ENCODE measurements at places on chromosomes 3 and 15.

DNA sequence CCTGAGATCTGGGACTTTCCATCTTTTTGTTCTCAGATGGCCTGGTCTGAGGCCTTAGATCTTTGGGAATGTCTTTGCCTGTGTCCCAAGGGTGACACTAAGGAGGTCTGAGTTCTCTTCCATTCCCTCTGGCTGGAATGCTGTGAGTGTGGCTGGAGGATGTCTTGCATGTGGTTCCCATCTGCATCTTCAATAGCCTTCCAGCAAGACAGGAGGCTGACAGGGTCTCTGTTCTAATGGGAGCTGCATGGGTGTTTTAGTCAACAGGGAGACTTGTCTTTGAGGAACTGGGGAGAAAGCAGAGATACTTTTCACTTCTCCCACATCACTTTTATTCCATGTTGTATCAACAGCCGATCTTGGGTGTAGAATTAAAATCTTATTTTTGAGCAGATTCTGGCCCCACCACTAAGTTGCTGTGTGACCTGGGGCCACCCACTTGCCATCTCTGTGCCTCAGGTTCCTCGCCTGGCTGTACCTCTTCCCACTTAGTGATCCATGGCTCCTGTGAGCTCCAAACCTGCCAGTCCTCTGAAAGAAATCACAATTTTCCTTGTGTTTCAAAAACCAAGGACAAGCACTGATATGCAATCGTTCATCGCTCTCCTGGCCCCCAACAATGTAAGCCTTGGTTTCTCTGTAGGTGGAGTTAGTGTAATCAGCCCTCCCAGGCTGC lies 75.2 kb downstream of the LSM3 start:
- no peak for DNase-seq

DNA sequence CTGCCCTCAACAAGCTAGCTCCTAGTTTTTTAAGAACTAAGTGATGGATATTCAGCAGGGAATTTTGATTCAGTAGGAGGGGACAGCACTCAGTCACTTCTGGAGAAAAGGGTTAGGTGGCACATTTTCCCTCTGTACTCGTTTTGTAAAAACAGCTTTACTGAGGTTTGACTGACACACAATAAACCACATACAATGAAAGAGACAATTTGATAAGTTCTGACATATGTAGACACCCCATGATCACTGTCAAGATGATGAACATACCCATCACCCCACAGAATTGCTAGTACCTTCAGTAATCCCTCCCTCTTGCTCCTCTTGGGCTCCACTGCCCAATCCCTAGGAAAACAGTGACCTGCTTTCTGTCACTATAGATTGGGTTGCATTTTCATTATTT lies 29.0 kb upstream of the PLAAT1 start:
- DNase-seq = no peak

GRCh38 chr3:99765042-99765942 lies 52.4 kb upstream of the CMSS1 start:
- no peak for DNase-seq

- DNase-seq = no peak
These were observed 66.7 kb downstream of the FBXL22 start for GRCh38 chr15:63663906-63664305.

- no peak for DNase-seq
These were observed 192.6 kb upstream of the PRICKLE2 start for GRCh38 chr3:64417816-64418215.

DNA sequence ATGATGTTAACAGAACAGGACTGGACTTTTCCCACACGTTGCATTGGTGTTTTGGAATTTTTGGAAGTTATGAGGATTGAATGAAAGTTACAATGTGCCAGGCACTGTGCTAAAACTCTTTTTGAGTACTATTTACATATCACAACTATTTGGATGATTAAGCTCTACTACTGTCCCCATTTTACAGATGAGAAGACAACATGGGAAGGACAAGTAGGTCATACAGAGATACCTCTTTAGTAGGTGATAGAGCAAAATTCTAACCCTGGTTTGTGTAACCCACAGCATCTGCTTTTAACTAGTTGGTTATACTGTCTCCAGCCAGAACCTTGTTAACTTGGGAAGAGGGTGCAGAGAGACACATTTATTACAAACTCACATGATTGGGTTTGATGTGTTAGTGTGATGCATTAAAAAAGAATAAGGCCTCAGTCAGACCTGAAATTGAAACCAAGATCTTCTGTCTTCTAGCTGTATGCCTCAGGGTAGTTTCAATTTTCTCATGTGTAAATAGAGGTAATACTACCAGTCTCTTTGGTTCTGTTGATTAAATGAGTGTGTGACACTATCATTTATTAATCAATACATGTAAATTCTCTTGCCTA lies 1.4 kb downstream of the NDUFB4 start:
- DNase-seq = peak; percentile 56

DNA sequence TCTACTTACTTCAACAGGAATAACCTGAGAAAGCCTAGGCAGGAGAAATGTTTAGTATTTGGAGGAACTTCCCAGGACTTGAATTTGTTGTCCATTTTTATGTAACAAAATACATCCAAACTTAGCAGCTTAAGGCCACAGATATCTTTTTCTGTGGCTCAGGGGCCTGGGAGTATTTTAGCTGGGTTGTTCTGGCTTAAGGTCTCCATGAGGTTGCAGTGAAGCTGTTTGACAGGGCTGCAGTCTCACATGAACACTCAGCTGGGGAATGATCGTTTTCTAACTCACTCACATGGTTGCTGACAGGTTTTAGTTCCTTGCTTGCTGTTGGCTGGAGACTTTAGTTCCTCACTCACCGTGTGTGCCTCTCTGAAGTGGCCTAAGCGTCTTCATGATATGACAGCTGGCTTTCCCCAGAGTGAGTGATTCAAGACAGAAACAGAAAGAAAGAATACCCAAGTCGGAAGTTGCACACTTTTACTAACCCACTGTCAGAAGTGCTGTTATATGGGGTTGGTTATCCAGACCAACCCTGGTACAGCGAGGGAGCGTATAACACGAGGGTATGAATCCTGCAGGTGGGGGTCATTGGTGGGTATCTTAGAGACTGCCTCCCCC lies 229.7 kb upstream of the TBL1XR1 start:
- no peak for DNase-seq

DNA sequence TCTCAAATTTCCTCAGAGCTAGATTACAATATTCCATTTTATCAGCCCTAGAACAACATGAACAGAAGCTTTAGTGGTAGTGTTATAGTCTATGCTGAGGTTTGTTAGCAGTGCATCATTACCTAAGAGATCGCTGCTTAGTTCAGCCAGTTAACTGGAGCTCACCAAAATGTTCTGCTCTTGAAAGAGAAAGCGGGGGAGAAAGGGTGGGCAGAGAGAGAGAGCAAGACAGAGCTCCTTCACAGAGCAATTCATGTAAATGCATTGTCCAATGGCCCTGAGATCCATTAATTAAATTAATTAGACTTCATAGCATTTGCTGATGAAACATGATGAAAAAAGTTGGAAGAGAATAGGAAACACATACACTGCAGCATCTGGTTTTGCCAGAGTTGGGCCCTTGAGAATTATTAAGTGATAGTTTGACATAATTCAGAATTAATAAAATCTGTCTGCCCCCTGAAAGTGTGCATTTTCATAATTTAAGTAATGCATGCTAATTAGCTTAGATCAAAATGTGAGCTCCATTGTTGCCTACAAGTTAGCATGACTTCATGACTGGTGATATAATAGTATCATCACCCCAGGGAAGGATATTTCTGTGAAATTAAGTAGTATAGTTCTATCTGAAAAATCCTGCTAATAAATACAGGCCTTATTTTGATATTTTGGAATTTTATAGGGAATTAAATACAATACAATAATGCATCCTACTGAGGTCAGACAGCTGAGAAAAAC lies 86.9 kb upstream of the LYSMD4 start:
- no peak for DNase-seq

- no peak for DNase-seq
These were observed 429.7 kb upstream of the ROBO2 start for GRCh38 chr3:76610150-76610549.

DNA sequence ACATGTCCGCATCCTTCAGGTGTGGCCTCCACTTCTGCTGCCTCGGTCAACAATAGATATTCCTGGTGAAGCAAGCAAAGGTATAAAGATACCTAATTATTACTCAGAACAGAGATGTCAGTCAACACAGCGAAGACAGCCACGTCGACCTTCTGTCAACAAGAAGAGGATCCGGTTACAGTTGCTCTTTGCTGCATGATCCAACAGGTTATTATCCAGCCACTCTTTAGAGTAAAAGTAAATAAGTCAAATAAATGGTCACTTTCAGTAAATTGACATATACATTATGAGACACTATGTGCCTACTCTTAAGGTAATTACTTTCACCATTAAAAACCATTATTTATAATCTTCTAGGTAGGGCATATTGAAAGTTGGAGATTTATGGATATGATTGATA lies 356.8 kb upstream of the ATP11B start:
- DNase-seq = no peak

DNA sequence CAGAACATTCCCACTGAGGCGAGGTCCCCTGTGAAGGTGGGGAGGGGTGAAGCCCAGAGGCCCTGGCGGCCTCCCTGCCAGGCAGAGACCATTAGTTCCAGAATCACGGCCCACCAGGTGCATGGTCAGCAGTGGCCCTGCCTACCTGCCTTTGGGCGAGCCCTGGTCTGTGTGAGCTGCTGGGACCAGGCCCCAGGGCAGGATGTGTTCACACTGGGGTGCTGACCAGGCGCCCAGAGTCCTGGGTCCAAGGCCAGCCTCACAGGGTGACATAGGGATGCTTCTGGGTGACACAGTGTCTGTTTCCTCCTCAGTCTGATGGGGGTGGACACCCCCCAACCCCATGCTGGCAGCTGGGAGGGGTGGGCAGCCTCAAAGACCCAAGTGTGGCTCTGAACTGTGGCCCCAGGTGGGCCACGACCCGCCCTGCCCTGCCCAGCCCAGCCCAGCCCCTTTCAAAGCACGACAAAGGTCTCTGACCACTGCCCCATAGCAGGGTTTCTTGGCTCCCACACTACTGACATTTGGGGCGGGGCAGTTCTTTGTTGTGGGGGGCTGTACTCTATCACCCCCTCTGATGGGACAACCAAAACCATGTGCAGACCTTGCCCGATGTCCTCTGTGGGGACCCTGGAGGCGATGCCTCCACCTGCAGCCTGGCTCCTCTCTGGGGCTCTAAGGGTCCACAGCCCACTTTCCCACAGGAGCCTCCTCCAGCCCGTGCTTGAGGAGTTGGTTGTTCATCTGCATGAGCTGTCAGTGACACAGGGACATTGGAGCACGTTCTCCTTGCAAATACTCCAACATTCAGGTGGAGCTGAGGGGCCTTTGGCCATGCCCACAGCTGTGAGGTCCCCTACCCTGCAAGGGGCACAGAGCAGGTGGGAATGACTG lies 44.8 kb upstream of the SLC41A3 start:
- no peak for DNase-seq

- no peak for DNase-seq
These were observed 5.7 kb downstream of the NT5DC2 start for GRCh38 chr3:52527732-52528585.

GRCh38 chr15:98986281-98986680 lies 21.3 kb downstream of the PGPEP1L start:
- DNase-seq = no peak

DNA sequence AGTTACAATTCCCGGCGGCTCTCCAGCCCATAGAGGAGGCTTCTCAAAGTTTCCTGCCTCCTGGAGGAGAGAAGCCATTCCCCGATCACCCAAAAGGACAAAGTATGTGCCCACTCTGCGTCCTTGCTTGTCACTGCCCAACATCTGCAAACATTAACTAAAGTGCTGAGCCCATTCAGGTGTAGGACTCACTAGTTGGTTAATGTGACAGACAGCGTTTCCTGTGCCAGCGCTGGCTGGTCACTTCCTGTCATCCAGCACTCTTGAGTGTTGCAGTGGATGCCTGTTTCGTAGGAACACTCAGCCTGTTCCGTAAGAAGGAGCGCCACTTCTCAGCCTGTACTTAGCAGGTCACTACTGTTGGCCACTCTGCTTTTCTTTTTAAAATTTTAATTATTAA lies 100.3 kb downstream of the APBA2 start:
- DNase-seq = no peak

GRCh38 chr3:39075910-39076309 lies 24.1 kb downstream of the WDR48 start:
- DNase-seq = no peak

- no peak for DNase-seq
These were observed 8.0 kb upstream of the ITIH3 start for GRCh38 chr3:52786330-52787215.

GRCh38 chr3:11928381-11928780 lies 75.8 kb upstream of the SYN2 start:
- no peak for DNase-seq

GRCh38 chr15:63553388-63553791 lies 43.8 kb upstream of the FBXL22 start:
- peak; percentile 83 for DNase-seq

DNA sequence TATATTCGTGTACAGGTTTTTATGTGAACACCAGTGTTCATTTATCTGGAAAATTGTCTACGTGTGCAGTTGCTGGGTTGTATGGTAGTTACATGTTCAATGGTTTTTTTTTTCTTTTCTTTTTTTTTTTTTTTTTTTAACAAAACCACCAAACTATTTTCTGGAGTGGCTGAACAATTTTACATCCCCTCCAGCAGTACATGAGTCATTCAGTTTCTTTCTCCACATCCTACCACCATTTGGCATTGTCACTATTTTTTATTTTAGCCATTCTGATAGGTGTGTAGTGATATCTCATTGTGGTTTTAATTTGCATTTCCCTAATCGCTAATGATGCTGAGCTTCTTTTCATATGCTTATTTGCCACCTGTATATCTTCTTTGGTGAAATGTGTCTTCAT lies 256.3 kb upstream of the EOMES start:
- DNase-seq = no peak

DNA sequence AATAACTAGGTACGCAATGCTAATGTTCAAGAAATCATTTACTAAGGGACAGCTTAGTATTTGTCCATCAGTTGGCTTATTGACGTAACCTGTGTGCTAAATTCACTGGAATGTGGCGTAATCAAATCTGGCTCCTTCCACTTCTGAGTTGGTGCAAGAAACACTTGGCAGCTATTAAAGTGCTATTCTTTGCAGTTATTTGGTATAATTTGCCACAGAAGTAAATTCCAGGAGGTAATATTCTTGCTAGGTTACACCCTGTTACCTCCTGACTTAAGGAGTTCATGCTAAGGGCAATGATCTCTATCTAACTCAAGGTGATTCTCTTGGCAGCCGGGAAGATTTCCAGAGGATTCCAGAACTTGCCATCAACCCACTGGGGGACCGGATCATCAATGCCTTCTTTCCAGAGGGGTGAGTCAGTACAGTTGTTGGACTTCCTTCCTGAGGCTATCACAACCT lies 25.5 kb downstream of the CHP1 start:
- DNase-seq = no peak

DNA sequence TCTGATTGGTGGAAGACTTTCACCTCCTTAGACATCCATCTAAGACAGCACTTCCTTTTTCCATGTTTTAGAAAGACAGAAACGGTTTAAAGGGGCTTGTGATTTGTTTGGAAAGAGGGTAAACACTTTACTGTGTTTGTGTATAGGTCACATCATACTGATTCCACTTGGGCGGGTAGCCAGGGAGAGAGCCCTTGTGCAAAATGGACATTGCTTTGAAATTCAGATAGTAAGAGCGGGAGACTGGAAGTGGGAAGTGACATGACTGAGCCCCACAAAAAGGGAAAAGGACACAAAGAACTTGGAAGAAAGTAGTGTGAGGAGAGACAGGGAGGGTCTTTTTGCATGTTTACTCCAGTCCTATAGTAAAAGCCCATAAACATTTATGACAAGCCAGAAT lies 195.6 kb upstream of the CNTN4 start:
- DNase-seq = no peak

Data from SK-MEL-5 (cell line).